ENCODE measurements at places on chromosomes 2 and 18. TPM values are rescaled to one million over a fixed set of nuclear protein-coding genes. Genes with fewer than 3 reads are reported as not detected.

- no peak for DNase-seq
Measured at GRCh38 chr2:233358947-233359346, 4.7 kb downstream of the DGKD start.

DNA sequence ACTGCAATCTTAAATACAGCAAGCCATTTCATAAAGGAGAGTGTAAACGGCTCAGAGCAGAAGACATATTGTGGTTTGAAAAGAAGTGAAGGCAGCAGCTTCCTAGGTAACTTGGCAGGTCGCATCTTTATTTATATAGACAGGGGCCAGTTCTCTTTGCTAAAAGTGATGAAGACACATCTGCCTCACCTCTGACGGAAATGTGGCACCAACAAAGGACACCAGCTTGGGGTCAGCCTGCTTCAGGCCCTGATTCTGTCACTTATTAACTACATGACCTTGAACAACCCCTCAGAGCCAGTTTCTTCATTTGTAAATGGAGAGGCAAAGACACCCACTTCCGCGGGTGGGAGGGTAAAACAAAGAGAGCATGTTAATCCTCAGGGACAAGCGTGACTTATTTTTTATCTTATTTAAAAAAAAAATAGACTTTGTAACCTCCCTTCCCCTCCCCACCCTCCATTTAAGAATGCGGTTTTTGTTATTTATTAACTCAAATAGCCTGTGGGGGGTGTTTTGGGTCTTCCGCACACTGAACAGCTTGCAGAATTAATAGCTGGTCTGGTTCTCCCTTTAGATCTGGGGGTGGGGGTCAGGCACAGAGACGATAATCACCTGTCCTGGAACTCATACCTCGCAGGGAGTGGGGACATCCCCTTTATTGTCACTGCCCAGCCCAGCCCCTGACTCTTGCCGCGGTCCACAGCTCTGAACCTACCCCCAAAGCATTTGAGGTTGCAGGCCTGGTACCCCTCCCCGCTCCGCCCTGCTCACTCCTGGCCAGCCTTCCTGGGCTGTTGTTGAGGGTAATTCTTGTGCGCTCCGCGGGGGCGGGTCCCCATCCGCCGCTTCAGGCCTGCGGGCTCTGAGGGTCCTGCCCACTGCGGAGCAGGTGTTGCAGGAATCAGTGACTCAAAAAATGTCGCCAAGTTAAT lies 64.2 kb upstream of the TMEM17 start:
- DNase-seq: no peak

Gene CMPK2
- total RNA-seq: 11.0 TPM

DNA sequence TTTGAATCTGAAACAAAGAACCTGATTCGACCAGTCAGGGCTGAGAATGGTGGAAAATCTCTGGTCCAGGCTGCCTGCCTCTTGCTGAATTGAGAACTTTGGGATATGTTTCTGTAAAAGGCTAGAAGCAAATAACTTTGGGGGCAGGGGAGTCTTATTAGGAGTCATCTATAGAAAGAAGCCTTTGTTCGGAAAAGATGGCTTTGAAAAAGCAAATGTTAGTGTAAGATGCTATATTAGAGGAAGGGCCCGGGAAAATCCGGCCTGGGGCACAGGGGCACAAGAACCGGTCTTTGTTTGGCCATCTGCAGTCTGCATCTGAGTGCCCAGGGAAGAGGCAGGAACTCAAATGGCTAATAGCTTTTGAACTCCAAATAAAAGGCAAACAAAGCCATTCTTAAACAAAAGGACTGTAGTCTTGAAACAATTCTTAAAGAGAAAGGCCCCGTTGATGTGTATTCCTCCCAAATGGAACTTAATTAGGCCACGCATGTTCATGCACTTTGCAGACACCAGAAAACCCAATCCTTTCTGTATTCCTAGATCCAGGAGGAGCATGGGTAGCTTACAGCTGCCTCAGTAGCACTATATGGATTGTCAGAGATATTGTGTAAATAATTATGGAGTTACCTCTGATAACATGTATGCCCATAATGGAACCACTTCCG lies 180.0 kb upstream of the ARL4C start:
- no peak for DNase-seq

GRCh38 chr2:6653281-6653750 lies 212.4 kb downstream of the CMPK2 start:
- DNase-seq: no peak

DNA sequence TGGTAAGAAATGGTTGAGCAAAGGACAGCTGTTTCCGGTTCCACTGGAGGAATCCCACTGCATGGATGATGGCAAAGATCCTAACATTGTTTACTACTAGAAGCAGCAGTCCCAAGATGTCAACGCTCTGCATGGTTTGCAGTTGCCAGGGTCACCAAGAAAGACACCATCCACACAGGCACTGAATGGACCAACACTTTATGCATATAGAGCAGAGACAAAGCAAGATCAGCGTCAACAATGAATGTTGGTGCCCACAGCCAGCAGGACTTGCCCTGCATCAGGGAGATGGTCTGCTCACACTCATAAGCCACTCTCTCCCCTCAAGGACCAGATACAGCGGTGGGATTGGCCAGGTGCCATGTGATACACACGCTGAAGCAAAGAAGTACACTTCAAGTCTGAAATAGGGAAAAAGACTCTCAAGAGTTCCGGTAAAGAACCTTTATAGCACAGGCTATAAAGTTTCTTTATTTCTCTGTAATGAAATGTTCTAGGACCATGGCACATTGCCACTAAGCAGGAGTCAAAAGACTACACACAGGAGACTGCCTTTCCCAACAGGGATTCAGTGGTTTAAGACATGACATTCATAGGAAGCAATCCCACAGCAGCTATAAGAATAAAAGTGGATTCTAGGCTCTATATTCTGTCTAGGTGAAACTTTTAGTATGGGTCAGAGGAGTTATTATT lies 133.2 kb upstream of the EPHA4 start:
- no peak for DNase-seq

DNA sequence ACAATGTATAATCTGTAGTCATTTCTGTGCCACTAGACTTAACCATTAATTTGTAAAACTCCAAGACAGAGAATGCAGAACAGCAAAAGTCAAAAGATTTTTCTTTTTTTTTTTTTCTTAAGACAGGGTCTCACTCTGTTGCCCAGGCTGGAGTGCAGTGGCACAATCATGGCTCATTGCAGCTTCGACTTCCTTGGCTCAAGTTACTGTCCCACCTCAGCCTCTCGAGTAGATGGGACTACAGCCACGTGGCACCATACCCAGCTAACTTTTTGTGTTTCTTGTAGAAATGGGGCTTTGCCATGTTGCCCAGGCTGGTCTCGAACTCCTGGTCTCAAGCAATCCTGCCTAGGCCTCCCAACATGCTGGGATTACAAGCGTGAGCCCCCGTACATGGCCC lies 80.1 kb downstream of the TLK1 start:
- DNase-seq: no peak

Gene ZNF396
- total RNA-seq: 2.0 TPM

GRCh38 chr2:131152074-131152473 lies 46.9 kb downstream of the PLEKHB2 start:
- no peak for DNase-seq

DNA sequence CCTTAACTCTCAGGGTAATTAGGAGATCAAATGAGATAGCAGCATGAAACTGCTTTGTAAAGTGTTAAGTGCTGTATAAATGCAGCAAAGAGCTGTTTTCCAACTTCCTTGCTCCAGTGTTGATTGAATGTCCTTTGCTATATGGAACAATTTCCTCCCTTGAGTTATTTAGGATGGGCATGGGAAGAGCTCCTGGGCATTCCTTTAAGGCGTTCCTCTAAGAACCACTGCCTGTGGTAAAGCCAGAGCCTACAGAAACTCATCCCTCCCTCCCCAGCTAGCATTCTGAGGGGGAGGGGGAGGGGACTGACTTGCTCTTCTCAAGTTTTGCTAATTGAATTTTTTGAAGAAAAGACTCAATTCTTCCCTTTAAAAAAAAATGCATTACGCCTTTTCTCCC lies 1.4 kb downstream of the AKAIN1 start:
- DNase-seq: no peak

DNA sequence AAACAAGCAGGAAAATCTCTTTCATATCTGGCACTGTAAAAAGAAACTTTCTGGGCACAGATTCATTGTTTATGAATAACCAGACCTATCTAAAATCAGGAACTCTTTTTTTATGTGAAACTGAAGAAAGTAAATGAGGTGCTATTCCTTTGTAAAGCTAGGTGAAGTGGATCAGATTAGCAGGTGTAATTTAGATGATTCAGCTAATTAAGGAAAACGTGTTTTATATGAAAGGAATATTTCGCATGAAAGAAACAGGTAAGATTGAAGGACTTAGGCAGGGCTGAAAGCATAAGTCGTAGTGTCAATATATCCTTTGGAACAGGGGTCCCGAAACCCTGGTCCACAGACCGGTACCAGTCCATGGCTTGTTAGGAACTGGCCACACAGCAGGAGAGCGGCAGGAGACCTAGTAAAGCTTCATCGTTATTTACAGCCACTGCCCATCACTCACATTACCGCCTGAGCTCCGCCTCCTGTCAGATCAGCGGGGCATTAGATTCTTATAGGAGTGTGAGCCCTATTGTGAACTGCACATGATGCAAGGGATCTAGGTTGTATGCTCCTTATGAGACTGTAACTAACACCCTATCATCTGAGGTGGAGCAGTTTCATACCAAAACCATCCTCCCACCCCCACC lies 20.3 kb upstream of the XIRP2 start:
- DNase-seq: no peak

DNA sequence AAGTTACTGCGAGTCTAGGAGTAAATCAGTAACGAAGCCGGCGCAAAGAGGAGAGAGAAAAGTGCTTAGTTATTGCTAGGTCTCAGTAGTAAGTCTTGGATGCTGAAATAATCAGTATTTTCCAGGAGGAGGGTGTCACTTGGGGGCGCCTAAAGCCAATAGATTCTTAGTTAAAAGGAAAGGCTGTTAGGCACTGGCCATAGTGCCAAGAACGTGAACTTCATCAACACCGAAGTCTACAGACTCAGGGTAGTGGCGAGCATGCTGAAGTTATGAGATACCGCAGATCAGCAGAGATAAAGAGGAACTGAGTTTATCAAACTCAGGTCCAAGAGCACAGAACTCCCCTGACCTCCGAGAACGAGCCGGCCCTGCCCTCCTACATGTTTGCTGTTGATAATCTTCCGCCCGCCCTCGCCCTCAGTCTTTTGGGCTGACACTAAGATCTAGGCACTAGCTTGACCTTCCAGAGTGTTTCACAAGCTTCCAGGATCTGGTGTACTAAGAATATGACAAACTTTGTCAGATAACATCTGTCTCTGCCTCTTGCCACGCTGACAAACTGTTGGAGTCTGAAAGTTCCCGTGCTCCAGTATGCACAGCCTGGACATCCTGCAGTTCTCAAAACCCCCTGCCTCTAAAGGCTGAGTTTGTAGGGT lies 49.2 kb downstream of the CYB5A start:
- DNase-seq: peak; percentile 20

Gene MEIS1
- 78.2 TPM for total RNA-seq

- DNase-seq: no peak
Measured at GRCh38 chr2:146229508-146230155, 1615.2 kb upstream of the ACVR2A start.

- no peak for DNase-seq
Measured at GRCh38 chr18:37473195-37473840, 92.3 kb downstream of the CELF4 start.

- DNase-seq: no peak
Measured at GRCh38 chr18:74531043-74531442, 3.3 kb upstream of the CNDP1 start.

Gene C1GALT1C1L
- 0.36 TPM for total RNA-seq

DNA sequence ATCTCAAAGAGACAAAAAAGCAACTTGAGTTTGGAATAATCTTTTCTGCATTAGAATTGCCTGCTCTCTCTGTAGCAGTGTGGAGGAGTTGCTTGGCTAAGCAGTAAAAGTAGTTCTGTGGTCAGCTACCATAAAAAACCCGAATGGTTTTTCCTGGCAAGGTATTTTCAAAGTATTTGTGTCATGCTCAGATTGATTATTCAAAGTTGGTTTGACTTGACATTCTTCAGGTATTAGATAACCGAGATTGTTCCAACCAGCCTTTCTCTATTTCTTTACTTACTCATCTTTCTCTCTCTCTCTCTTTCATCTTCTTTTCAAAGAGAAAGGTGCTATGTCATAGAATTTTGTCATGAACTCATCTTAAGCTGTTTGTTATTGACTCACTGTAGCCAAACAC lies 404.9 kb downstream of the CPS1 start:
- no peak for DNase-seq

Gene FSHR
- total RNA-seq: not detected

DNA sequence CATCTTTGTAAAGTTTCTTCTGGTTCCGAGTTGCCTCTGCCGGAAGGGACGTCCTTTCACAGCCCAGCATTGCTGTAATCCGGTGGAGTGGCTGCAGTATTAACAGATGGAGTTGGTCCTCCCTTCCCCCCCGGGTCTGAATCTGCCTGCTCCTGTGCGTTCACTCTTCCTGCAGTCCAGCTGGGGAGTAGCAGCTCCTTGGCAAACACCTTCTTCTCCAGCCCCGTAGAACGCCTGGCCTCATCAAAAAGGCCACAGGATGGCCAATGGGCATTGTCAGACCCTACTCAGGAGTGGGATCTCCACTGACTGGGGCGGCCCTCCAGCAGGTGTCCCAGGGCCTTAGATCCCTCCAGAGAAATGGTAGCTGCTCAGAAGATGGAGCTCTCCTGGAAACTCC lies 234.0 kb downstream of the FAM210A start:
- DNase-seq: no peak

Gene FAM124B
- total RNA-seq: 1.2 TPM

DNA sequence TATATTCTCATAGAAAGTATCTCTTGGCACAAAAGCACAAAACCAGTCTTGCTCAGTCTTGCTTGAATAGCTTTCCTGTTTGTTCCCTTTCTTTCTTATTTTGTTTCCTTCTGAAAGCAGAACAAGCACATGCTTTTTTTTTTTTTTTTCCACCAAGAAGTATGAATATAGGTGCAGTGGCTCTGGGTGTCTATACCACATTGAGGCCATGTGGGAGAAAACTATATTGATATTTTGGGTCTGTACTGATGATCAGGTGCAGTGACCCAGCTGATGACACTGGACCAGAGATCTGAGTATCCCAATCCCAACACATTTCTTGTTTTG lies 28.7 kb downstream of the GEMIN6 start:
- DNase-seq: no peak

Gene RNF152
- 12.8 TPM for total RNA-seq

GRCh38 chr2:100733391-100734187 lies 86.3 kb upstream of the NPAS2 start:
- DNase-seq: peak; percentile 91

Gene RIT2
- not detected for total RNA-seq

- no peak for DNase-seq
Measured at GRCh38 chr18:51523671-51524070, 326.2 kb upstream of the MEX3C start.

- DNase-seq: no peak
Measured at GRCh38 chr2:39689272-39689841, 23.6 kb downstream of the TMEM178A start.

Gene ACTG2
- total RNA-seq: 2.4 TPM

GRCh38 chr18:76349067-76349715 lies 145.9 kb downstream of the ZNF516 start:
- peak; percentile 79 for DNase-seq

- no peak for DNase-seq
Measured at GRCh38 chr2:218371983-218372350, 10.1 kb upstream of the SLC11A1 start.

GRCh38 chr18:21468514-21469164 lies 131.9 kb downstream of the ESCO1 start:
- DNase-seq: no peak
